ENCODE measurements at places on chromosomes 7 and 10.

- DNase-seq = no peak
Observed at GRCh38 chr7:2157473-2158279, 75.1 kb downstream of the MAD1L1 start.

DNA sequence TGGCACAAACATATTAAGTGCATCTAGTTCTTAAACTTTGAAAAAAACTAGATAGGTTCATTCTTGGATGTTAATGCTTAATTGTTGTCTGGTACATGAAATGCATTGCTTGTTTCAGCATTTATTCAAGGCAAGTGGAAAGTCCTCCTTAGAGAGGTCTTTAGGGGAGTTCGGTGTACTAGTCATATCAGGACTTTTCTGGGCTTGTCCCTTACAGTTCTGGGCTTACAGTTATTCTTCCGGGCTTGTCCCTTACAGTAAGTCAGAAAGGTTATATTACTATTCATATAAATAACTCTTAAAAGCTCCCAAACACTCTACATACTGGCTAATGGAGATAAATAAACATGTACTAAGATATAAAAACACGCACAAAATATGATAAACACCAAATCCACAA lies 61.6 kb upstream of the MRLN start:
- no peak for DNase-seq

GRCh38 chr10:34710391-34710751 lies 104.7 kb downstream of the PARD3 start:
- DNase-seq = no peak

DNA sequence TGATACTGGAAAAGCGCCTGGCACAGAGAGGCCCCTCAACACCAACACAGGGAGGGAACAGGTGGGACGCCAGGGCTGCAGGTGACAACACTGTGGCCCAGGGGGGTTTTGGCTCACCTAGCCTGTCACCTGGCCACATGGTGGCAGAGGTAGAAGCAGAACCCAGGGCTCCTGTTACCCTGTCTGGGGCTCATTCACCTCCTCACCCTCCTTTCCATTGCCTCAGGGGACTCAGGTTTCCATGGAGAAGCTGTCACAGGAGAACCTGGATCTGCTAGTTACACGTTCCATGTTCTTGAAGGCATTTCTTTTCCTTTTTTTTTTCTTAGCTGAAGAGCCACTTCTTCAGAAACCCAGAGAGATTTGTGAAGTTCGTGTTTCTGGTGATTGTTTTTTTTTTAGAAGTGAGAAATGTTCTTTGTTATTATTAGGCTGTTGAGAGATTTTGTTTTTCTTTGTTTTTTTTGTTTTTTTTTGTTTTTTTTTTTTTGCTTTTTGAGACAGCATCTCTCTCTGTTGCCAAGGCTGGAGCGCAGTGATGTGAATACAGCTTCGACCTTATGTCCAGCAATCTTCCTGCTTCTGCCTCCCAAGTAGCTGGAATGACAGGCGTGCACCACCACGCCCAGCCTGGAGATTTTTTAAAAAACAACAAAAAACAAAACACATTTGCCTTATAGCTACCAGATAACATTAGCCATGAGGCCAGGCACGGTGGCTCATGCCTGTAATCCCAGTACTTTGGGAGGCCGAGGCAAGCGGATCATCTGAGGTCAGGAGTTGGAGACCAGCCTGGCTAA lies 16.0 kb downstream of the DENND2A start:
- DNase-seq = no peak

DNA sequence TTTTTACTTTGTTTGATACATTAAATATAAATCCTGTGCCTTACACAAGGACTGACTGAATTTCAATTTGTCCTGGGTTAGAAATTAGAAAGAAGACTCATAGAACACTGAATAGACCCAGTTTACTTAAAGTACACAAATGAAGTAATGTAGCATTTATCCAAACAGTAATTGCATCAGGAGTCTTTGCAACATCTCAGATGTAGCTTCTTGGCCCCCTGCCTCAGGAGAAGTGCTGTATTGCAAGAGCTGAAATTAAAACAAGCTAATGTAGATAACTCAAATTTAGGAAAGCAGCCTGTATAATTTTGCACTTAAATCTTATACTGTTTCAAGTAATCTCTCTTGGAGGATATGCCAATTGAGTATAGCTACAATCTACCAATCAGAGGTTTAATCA lies 54.3 kb upstream of the KCND2 start:
- no peak for DNase-seq

DNA sequence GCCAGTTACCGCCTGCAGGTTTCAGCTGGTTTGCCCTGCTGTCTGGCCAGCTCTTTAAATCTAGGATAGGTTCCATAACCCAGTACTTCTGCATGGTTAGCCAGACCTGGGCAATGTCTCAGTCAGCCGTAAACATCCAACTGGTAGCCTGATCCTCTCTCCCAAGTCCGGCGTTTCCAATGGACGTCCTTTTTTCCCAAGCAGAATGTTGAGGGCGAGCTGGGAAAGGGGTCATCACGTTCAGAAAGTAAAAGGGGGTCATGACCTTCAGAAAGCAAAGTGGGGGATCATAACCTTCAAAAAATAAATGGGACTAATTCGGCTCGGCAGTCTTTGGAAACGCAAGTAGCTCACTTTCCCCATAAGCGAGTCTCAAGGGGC lies 430 bp downstream of the PON3 start:
- no peak for DNase-seq

- no peak for DNase-seq
Observed at GRCh38 chr10:98346847-98347246, 68.1 kb downstream of the PYROXD2 start.

DNA sequence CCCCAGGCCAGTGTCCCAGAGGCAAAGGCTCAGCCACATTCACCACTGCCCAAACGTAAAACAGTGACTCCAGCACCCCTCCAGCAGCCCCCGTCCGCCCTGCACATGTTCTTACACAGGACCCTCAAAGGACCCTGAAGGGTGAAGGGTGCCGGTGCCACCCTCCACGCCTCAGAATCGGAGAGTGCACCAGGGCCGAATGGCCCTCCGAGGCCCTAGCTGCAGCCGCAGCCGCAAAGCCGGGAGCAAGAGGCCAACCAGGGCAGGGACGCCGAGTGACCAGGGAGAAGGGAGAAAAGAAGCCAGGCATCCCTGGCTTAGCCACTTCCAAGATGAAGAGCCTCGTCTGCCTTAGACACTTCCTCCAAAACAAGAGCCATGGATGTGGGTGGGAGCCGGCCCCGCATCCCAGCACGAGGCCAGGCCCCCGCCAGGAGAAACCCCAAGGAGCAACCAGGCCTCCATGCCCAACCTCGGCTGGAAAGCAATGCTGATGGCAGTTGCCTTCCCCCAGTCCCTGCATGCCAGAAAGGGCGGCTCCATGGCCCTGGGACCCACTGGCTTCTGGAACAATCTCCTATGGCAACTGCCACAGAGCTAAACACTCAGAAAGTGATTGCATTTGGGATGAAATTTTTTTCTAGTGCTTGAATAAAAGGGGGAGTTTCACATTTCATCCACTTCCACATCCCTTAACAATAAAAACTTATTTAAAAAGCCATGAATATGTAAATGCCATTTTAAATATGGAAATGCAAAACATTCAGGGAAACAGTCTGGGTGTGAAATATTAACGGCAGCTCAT lies 92.3 kb downstream of the MAD1L1 start:
- DNase-seq = no peak

- no peak for DNase-seq
Observed at GRCh38 chr7:41163991-41164390, 538.9 kb downstream of the INHBA start.

DNA sequence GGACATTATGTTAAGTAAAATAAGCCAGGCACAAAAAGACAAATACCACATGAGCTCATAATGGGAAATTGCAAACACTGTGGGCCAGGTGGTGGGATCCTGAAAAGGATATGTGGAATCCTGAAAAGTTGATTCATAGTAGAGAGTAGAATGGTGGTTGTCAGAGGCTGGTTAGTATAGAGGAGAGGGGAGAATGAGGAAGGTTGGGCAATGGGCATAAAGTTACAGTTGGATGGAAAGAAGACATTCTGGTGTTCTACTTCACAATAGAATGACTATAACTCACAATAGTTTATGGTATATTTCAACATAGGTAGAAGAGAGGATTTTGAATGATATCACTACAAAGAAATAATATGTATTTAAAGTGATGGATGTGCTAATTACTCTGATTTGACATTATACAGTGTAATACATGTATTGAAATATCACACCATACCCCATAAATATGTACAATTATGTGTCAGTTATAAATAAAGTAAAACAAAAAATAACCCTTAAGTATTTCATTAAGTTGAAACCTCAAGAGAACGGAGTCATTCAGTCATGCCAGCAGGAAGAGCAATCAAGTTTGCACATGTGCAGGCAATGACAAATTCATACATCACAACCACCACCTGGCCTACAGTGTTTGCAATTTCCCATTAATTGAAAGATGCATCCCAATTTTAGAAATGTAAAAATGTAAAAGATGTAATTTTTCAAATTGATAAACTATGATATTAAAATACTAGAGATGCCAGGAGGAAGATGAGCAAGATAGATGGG lies 156.7 kb downstream of the MAGI2 start:
- DNase-seq = no peak

- DNase-seq = no peak
Observed at GRCh38 chr10:62482581-62482980, 108.4 kb downstream of the ZNF365 start.

DNA sequence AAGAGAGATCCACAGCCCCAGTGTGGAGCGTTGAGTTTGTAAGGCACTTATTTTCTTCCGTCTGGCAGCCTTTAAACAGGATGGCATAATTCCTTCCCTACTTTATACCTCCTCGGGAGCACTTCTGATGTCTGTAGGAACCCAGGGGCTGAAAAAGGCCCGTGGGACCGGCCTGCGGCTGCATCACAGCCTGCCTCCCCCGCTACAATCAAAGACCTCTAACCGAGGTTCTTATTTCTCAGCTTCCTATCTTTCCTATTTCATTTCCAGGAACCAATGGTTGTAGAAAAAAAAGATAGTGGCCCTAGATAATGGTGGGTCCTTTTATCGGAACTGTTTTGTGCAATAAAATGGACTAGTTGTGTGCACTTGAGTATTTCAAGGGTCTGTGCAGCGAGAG lies 4.1 kb upstream of the CTBP2 start:
- DNase-seq = no peak

GRCh38 chr10:132985546-132985900 lies 43.2 kb upstream of the CFAP46 start:
- no peak for DNase-seq

GRCh38 chr10:95246582-95247051 lies 44.2 kb downstream of the PDLIM1 start:
- DNase-seq = peak; percentile 67

DNA sequence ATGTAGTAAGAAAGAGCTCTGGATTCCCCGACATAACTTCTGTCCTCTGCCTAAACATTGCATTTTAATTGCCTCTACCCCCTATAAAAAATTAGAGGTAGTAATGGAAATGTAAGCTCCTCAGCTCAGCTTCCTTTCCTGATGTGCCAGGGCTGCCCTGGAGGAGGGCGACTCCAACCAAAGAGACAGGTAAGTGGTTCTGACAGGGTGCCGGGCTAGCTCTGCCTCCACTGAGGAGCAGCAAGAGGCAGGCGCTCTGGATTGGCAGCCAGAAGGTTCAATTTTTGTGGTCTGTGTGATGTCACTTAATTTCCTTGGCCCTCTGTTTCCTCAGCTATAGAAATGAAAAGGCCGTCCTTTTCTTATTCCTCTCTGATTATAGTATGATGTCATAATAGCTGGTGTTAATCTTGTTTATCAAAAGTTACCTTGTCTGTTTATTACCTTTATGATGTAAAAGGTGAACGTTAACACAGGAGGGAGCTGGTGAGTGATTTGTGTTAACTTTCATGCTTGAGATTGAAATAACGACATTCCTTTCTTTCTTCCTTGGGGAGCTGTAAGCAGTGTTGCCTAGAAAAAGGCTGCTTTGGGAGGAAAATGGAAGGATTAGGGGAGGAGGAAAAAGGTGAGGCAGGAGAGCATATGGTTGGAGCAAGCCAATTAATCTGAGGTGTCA lies 51.8 kb downstream of the ANLN start:
- no peak for DNase-seq

DNA sequence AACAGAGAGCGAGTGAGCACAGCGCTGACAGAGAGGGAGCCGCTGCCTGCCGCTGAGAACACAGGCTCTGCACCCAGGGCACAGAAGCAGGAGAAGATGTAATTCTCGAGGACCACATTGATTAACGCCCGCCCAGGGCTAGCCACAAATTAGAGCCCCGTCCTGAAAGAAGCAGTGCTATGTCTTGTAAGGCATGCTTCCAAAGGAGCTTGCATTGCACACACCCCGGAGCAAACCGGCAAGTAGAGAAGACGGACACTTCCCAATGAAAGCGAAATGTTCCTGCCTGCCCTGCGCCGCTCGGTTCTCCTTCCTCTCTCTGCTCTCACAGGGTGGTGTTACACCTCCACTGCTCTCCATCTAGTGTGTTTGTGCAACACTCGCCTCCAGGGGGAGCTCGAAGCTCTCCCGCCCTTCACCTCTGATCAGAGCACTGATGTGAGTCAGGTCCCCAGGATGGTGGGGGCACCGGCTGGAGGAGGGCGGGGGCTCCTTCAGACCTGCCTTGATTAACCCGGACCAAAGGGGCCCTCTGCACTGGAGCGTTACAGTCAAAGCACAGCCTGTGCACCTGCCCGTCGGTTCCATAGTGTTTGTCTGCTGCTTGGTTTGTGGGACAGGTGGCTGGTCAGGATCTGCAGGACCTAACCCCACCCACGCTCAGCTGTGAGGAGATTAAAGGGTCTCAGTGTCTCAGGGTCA lies 316.5 kb downstream of the ADARB2 start:
- DNase-seq = peak; percentile 41

DNA sequence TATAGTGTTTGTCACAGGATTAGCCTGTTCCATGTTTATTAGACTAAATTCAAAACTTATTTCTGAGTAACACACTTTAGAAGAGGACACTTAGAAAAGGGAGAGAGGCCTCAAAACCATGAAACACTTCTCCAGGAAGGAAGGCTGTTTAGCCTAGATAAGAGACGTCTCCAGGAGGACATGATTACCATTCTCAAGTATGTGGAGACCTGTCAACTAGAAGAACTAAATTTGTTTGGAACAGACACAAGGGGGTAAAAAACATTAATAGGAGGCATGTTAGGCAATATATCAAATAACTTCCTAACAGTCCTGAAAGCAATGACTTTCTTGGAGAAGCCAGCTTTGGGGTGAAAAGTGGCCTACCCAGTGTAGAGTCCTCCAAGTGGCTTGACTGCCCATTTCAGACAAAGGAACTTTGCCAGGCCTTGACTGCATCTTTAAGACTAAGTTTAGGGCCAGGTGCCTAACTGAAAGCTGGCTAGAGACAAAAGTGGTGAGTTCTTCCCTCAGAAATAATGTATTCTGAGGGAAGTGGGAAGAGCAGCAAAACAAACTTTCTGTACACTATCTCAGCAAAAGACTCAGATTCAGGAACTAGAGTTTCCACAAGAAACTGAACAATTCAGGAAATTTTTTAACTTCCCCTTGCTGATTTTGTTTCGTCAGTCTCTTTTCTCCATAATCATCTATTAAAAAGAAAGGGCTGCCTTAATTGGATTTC lies 11.8 kb downstream of the NCOA4 start:
- no peak for DNase-seq

- no peak for DNase-seq
Observed at GRCh38 chr10:96922978-96923948, 91.2 kb downstream of the LCOR start.

- no peak for DNase-seq
Observed at GRCh38 chr10:31090894-31091607, 59.4 kb upstream of the ZNF438 start.

GRCh38 chr7:26479581-26479980 lies 187.9 kb downstream of the SNX10 start:
- no peak for DNase-seq

GRCh38 chr10:110016039-110016438 lies 8.3 kb downstream of the ADD3 start:
- DNase-seq = no peak

- DNase-seq = no peak
Observed at GRCh38 chr10:22723343-22723779, 9.0 kb upstream of the PIP4K2A start.

GRCh38 chr10:49367600-49367999 lies 28.3 kb downstream of the DRGX start:
- DNase-seq = no peak

All from activated gamma-delta T cell treated with Interleukin-2 at 50 U/mL for 16 hours (primary cell).